Activated CD4-positive, CD25-positive, alpha-beta regulatory T cell (primary cell): ENCODE measurements at places on chromosomes 2 and 18.

DNA sequence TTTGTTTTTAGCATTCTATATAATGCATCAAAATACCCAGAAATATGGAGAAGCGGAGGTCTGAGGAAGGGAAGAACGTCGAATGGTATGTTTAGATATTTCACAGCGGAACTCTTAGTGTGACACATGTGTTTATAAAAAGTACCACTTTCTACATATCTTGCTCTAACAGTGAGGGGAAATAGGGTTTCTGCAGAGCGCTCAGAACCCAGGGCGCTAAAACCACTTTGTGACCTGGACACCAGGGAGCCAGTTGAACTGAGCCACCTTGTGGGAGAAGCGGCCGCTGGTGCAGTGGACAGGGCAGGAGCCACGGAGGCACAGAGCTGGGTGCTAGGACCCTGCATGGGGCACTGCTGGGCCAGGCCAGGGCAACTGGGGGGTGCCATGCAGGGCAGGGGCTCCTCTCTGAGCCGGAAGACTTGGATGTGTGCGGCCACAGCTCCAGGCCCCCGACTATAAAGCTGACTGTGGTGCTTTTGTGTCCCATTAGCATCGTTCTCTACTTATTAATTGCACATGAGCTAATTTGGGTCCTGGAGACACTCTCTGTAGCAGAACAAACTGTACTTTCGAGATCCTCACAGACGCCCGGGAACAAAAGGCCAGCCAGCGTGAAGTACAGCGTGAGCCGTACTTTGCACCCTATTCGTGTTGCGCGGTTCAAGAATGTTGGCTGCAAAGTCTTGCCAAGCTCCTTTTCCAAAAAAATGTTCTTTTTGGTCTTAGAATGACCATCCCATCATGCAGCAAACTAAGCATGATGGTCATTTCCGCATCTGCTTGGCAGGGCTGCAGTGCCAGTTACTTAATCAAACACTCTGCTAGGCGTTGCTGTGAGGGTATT is 151.9 kb upstream of the ALKAL2 start:
- no peak for DNase-seq

GRCh38 chr2:235538981-235539380 is 45.1 kb downstream of the AGAP1 start:
- no peak for DNase-seq

DNA sequence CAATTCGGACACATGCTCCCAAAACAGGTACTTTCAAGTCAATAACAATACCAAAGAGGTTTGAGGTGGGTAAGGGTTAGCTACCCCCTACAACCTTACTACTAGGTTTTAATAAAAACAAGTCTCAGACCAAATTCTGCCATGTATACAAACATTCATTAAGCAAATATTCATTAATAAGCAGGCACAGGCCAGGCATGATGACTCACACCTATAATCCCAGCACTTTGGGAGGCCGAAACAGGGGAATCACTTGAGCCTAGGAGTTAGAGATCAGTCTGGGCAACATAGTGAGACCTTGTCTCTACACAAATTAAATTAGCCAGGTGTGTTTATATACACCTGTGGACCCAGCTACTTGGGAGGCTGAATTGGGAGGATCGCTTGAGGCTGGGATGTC is 11.7 kb upstream of the ELAC1 start:
- no peak for DNase-seq

- DNase-seq = no peak
Measured at GRCh38 chr2:190844700-190845401, 35.8 kb upstream of the GLS start.

- DNase-seq = no peak
Measured at GRCh38 chr2:22196806-22197205, 1073.0 kb downstream of the TDRD15 start.

GRCh38 chr2:74149570-74150319 is 2.0 kb upstream of the BOLA3 start:
- no peak for DNase-seq

DNA sequence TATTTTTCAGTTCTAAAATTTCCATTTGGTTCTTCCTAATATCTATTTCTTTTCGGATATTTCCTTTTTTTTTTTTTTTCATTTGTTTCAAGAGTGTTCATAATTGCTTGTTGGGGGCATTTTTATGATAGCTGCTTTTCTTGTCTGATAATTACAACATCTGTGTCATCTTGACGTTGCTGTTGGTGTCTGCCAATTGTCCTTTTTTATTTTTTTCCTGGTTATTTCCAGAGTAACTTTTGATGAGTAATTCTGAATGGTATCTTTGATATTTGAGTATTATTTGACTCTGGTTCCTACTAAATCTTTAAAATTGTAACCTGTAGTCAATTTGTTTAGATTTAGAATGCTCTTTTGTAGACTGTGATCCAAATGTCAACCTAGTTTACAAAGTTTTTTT is 51.3 kb upstream of the CHRNA1 start:
- DNase-seq = no peak

DNA sequence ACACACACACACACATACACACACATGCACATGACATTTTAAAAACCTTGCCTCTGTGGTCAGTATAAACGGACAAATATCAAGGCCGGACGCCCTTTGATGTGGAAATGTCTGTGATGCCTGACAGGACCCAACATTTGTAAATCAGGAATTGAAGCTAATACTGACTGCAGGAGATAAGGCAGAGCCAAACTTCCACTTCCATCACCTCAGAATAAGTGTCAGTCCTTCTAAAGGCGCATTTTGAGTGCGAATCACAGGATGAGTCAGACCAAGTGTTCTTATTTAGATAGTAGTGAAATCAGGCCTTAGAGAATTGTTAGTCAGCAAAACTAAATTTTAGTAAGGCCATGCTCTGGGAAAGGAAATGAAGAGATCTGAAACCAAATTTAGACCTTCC is 211.7 kb upstream of the LRATD1 start:
- DNase-seq = no peak

GRCh38 chr2:36277146-36277808 is 78.3 kb upstream of the CRIM1 start:
- no peak for DNase-seq

- no peak for DNase-seq
Measured at GRCh38 chr18:2654928-2655177, 673 bp upstream of the SMCHD1 start.

- DNase-seq = no peak
Measured at GRCh38 chr2:169819106-169819505, 5.6 kb downstream of the METTL5 start.

GRCh38 chr18:31610286-31611205 is 18.9 kb downstream of the TTR start:
- DNase-seq = no peak

DNA sequence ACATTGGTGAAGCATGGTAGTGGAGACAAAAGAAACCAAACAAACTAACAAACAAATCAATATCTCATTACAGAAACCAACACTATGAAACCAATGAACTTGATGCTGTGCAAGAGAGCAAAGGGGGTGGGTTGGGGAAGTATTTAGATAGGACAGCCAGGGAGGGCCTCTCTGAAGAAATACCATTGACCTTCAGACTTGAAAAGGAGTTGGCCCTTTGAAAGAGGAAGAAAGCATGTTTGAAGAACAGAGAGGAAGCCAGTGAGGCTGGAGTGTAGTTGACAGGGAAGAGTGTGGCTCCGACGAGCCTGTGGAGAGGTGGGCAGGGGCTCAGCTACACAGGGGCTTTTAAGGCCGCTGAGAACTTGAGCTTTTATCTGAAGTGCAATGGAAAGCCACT is 151.0 kb upstream of the GATA6 start:
- DNase-seq = no peak

- no peak for DNase-seq
Measured at GRCh38 chr18:25923193-25923592, 167.2 kb downstream of the SS18 start.

GRCh38 chr2:55338268-55338667 is 69.2 kb upstream of the MTIF2 start:
- no peak for DNase-seq

- no peak for DNase-seq
Measured at GRCh38 chr2:96934831-96935540, 51.4 kb downstream of the FAM178B start.

DNA sequence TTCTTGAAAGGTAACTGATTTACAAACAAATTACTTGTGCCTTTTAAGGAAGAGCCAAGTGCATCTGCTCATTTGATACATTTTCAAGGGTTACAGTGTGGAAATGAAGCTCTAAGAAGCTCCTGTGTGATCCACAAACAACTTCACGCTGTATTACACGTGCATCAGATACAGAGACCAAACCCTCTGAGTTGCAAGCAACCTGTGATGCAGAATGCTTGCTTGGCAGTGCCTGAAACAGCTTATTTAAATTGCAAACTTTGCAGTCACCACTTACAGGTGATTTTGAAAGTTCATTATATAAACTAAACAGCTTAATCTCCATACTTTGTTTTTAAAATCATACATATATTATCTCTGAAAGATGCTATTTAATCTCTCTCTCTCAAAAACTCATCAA is 50.1 kb downstream of the ZEB2 start:
- DNase-seq = no peak

- DNase-seq = no peak
Measured at GRCh38 chr18:66328296-66328878, 275.5 kb downstream of the CDH19 start.

DNA sequence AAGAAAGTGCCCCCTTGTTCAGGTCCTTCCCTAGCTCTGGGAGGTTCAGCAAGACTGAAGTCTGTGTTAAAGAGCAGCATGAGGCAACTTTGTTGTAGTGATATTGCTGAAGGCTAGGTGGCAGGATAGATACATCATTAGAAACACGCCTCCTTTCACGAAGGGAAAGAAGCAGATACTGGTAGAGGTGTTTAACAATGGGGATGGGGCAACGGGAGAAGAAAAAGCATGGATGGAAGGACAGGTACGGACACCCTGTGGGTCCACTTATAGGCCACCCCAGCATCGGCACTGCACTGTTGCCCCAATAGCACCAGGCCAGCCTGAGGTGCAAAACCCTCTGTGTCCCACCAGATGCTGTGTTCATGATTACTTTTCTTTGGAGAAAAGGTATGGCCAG is 3.5 kb upstream of the IGFBP5 start:
- DNase-seq = no peak

DNA sequence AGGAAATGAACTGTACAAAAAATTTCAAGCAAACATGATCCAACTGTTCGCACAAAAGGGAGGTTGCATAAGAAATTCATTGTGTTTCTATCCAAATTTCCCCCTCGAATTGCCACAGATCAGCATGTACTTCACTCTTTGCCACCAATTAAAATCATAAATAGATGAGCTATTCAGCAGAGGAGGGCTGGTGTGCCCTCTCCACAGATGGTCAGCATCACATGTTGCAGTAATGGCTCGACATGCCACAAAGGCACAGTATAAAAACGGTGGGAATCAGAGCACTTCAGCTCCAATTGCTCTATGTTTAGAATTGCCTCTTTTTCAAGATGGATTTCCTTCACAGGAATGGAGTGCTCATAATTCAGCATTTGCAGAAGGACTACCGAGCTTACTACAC is at the start of gene G6PC2:
Gene G6PC2, plus strand, starts transcription at position 289 of the 400 bp plus-strand sequence. Its CDS starts 41 bp downstream, at position 330.
- DNase-seq = no peak

DNA sequence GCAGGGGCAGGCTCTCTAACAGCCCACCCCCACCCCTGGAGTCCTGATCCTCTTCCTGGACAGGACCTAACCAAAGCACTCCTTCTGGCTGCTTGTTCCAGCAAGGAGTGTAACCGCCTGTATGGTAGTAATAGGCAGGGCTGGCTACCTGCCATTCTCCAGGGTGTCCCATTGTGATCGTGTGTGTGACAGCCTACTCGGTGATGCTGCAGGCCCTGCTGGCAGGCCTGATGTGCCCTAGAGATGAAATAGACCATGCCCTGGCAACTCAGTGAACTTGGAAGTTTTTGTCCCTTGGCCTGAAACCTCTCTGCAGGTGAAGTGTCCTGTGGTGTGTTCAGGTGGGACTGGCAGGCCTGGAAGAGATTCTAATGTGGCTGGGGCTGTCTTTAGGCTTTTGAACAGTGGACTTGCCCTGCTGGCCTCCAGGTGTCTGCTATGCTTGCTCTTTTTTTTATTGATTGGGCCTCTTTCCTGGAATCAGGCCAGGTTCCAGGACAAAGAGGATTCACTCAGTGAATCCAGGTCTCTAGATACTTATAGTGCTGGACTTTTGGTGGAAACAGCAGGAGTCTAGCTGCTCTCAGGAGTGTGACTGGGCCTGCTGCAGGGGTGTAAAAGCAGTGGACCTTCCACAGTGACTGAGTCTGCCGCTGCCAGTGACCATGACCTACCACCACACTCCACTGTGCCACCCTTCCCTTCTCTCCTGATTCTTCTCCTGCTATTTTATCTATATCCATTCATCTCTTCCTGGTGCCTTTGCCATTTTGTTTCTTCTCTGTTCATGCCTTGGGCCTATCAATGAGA is 132.1 kb downstream of the CTIF start:
- no peak for DNase-seq

DNA sequence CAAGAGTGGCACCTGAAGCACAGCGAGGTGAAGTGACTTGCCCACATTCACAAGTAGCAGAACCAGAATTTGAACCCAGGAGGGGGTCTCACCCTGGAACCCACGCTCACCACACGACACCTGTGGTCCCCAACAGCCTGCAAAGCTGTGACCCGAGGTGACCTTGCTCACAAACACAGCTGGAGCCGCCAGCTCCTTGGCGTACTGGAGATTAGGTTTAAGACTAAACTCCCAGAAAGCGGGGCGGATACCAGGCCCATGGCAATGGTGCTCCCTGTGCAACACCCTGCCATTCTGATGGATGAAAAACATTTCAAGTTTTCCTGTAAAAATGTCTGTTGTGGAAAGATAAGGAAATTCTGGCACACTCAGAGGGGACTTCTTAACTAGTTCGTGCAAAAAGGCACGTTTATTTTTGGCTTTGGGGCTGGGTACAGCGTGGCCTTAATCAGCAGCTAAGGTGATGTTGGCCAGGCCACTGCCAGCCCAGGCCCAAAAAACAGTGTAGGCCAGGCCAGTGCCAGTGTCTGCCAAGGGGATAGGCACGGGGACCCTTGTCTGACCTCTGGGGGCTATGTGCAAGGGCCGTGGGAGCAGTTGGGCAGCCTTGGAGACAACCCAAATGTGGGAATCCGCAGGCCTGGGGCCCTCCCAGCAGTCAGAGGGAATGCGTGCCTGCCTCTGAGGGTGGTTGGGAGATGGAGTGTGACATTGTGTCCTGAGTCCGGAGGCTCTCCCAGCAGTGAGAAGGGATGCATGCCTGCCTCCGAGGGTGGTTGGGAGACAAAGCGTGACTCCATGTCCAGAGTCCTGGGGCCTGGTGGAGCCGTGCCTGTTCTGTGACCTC is 185.0 kb upstream of the HS6ST1 start:
- DNase-seq = no peak

- DNase-seq = no peak
Measured at GRCh38 chr2:50722776-50723175, 309.2 kb downstream of the NRXN1 start.

DNA sequence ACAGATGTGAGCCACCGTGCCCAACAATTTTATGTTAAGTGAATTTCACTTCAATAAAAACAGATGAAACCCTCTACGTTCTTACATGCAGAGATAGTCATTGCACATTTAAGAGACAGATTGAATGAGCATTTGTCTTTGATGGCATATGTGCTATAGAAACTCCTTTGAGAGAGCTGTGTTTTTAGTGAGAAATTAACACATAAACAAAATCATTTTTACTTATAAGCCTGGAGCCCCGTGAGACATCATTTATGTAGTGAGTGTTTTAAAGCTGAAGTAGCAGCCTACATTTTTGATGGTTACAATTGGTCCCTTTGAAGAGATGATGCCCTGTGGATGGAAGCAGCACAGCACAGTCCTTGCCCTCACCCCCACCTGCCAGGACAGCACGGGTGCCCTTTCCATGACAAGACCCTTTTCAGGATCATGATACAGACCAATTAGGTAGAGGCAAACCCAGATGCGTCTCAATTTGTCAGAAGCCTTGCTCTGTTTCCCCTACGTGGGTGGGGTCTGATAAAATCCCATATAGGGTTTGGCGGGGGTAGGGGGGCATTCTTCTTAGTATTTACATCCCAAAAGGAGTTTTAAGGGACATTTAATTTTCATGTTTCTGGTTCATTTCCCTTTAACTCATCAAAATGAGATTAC is 237.1 kb downstream of the BCL2 start:
- DNase-seq = no peak
